C1 segment of cervical spinal cord (tissue), 14 donors: ENCODE measurements at places on chromosomes 6 and 20.

- no peak for DNase-seq
These were observed 338.2 kb upstream of the ZFP64 start for GRCh38 chr20:52529826-52530225.

GRCh38 chr6:91886183-91886795, 1299.4 kb upstream of the MAP3K7 start:
- no peak for DNase-seq

GRCh38 chr20:54078296-54078984, 8.0 kb upstream of the BCAS1 start:
- no peak for DNase-seq

DNA sequence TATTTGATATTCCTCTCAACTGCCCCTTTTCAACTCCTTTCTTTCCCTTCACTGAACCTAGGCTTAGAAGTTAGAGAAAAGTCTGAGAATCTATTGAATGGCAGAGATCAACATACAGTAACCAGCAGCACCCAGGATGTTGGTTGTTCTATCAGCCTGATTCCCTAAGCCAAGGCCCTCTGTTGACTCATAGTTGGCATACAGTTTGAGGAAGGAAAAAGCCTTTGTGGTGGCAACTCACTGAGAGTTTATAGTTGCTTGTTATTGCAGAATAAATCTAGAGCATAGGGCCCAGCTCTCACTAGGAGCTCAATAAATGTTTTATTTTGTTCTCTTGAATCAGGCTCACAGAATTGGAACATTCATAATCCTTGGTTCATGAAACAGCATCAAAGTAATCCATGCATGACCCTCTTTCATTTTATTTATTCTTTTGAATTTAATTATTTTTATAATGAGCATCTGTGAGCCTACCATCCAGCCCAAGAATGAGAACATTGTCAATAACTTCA, 119.1 kb upstream of the ADGRF1 start:
- no peak for DNase-seq

DNA sequence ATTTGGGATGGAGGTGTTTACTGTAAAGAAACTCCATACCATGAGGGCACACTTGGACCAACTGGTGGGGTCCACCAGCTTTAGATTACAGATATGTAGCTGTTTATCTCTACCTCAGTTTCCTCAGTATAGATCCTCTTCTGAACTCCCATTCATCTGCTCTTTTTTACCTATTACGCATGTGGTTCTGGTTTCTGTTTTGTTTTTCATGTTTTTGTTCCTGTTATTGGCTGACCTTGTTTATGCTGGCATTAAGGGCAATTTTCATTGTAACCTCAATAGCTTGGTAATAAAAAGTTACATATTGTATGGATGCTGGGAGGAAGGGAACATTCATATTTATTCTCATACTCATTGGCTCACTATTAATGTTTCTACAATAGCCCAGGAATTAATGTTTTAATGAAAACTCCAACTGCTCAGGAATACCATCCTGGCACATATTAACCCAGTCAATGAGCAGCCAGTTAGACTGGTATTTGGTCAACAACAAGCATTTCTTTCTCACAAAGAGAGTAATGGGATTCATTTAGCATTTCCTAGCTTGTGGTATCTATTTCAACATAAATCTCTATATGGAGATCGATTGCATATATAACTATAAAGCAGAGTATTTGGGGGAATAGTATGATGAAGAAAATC, 83.8 kb upstream of the FAM184A start:
- DNase-seq, result no peak

DNA sequence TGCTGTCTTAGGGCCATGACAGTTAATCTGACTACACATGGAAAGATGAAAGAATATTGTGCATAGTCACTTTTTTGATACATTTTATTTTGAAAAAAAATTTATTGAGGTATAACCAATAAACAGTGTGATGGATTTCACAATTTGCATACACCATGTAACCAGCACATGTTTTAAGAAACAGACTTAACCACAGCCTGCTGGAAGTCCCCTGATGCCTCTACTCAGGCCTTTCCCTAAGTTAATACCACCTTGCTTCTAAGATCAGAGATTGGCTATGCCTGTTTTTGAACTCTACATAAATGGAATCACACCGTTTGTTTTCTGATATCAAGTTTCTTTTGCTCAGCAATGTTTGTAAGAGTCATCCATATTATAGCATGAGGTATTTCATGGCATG, 136.3 kb downstream of the CFAP61 start:
- DNase-seq, result no peak

DNA sequence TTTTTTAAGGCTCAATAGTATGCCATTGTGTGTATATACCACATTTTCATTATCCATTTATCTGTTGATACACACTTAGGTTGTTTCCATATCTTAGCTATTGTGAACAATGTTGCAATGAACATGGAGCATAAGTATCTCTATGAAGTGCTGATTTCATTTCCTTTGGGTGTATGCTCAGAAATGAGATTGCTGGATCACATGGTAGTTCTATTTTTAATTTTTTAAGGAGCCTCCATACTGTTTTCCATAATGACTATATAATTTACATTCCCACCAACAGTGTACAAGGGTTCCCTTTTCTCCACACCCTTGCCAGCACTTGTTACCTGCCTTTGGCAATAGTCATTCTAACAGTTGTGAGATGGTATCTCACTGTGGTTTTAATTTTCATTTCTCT, 15.1 kb upstream of the HLA-DOA start:
- no peak for DNase-seq

DNA sequence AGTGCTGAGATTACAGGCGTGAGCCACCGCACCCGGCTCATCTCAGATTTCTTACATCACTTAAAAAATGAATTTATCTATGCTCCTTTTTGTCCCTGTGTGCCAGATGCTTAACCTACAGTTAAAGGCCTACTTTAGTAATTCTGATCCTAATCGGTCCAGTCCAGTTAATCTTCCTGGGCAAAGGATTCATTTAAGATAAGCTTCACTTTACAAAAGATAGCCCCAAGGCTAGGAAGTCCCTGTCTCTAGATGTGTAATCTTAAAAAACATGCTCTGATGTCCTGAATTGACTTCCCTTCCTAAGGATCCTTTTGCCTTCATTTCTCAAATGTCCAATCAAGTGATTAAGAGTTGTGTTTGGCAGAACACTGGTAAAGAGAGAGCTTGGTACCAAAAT, 68.4 kb upstream of the IPCEF1 start:
- DNase-seq, result no peak
